ENCODE measurements at places on chromosomes 2 and 18. TPM values are rescaled to one million over a fixed set of nuclear protein-coding genes. Genes with fewer than 3 reads are reported as not detected.

DNA sequence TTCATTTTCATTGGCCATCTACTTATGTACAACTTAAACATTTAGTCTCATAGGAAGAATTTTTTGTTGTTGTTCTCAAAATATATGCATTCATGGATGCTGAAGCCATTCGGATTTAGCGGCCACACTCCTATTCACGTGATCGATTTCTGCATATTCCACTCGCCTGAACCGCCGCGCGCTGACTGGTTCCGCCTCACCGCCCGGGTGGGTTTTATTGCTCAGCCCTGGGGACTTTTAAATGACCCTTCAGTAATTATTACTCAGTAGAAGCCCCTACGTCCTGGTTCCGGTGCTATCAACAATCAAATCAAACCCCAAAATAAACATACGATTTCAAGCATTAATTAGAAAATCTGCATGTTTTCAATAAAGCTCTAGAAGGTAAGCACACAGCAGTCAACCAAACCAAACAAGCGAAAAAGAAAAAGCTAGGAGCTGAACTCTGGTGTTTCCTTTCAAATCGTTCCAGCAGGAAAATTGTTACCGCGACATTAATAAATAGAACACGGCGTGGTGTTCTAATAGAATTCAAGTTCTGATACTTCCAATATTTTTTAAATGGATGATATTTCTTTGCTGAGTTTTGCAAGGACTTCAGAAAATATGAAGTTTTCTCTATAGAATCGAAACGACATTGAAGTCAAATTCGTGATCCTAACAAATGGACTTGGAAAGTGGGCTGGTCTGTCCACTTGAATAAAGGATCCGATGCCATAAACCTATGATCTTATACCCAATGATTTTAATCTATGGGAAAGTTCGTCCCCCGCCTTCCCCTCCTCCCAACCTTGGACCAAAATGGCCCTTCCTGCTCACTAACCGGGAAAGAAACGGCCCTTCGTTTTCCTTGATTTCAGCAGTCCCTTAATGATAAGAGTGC, 9.3 kb downstream of the PAX3 start:
- DNase-seq, result no peak

- no peak for DNase-seq
Observed at GRCh38 chr2:130371723-130372054, 15.8 kb downstream of the PTPN18 start.

DNA sequence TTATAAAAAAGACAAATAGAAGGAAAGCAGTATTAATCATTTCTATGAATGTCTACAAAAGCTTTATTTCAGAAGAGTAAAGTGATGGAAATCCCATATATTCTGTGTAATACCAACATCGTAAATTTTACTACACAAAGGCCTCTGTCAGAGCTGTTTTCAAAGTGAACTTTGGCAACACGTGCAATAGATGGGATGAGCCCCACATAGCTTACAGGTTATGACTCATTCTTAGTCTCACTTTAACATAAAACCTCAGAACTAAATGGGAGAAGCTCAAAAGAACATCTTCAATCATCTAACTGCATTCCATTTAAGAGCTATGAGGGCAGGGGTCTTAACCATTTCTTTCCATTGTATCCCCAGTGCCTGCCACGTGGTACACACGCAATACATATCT, 11.5 kb downstream of the VPS4B start:
- DNase-seq, result no peak

The CTAGE1 gene
- polyA plus RNA-seq, result not detected

The CAPN14 gene
- polyA plus RNA-seq, result 0.22 TPM
